ENCODE measurements at places on chromosomes 1 and 21.

- no peak for DNase-seq
Observed at GRCh38 chr1:177329871-177330270, 159.1 kb downstream of the BRINP2 start.

DNA sequence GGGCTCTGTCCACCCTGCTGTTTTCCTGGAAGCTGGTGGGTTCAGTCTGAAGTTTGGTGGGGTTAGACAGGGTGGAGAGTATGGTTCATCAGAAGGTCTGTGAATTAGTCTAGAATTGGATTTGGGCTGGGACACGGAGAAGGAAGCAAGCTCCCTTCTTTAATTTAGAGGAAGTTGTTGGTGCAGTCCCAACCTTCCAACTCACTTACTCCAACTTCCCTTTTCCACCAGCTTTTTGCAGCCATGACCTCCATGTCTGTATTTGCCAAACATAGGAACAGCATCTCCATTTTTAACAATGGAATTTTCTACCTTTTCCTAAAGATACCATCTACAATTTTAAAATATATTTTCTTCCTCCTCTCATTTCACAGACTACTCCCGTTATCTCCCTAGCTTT, 28.5 kb upstream of the PRELP start:
- no peak for DNase-seq

DNA sequence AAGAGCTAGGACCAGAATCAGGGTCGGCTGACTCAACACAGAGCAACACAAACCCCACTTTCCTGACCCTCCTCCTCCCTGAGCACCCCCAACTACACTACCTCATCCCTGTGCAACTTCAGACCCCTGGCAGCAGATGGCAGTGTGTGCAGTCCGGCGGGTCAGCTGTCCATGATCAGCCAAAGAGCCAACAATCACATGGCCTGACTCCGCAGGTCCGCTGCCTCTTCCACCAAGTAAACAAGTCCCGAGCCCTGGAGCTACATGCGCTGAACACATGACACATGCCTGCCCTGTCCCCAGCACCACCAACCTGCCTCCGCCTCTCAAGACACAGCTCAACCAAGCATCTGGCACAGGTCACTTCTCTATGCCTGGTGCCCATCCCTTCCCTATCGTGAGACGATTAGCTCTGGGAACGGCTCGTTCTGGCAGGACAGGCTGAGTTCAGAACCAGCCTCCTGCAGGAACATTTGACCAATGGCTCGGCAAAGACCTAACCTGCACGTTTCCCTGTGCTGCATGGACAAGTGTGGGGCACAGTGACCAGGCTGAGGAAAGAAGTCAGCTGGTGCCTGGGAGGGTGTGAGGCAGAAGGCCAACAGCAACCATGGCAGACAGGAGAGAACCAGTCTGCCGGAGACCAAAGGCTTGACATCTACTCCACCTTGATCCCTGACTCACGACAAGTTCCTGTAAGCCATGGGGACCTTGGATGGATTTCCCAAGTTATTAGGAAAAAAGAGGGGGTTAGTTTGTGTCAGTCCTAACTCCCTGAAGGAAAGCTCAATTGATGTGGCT, 60.3 kb downstream of the CD46 start:
- no peak for DNase-seq

DNA sequence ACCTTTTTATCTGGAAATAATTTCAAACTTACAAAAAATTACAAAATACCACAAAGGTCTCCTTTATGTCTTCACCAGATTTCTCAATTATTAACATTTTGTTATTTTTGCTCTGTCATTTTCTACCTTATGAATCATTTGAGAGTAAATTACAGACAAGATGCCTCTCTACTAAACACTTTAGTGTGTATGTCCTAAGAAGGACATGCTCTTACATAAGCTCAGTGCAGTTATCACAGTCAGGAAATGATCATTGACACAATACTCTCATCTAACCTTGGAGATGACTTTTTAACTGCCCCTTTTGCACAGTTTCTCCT, 378.9 kb upstream of the RUNX1 start:
- DNase-seq, result no peak

GRCh38 chr1:155974208-155975115, 3.9 kb downstream of the ARHGEF2 start:
- no peak for DNase-seq

DNA sequence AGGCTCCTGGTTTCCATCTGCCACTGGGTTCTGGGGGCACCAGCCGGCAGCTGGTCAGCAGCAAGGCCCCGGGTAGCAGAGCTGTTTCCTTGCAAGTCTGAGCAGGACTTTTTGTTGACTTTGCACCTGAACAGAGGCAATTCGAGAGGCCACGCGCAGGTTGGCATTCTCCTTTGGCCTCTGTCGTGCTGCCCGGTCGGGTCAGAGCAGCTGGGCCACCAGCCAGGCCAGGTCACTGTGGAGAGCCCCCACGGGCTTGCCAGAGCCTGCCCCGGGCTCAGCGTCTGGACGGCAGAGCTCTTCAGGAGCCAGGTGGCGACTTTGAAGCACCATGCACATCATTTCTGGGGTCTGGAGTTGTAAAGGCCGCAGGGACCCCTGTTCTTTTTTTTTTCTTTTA, 28.4 kb upstream of the TMEM52 start:
- no peak for DNase-seq

GRCh38 chr1:111603979-111604378, 15.6 kb upstream of the RAP1A start:
- DNase-seq, result no peak

DNA sequence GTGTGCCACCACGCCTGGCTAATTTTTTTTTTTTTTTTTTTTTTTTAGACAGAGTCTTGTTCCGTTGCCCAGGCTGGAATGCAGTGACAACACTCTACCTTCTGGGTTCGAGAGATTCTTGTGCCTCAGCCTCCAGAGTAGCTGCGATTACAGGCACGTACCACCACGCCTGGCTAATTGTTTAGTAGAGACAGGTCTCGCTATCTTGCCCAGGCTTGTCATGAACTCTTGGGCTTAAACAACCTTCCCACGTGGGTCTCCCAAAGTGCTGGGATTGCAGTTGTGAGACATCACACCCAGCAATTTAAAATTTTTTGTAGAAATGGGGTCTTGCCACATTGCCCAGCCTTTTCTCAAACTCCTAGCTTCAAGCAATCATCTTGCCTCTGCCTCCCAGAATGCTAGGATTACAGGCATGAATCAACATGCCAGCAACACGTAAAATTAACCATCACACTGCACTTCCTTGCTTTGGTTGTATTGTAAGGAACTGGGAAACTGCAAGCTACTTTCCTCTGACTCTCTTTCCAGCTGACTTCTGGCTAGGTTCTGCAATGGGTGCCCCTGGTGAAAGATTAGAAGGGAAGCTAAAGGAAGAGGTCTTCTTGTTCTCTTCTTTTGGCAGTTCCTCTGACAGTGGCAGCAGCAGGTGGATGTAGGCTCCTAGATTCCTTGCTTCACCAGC, 13.9 kb upstream of the IL6R start:
- DNase-seq, result no peak

- DNase-seq, result no peak
Observed at GRCh38 chr21:14878971-14879370, 185.8 kb downstream of the NRIP1 start.

DNA sequence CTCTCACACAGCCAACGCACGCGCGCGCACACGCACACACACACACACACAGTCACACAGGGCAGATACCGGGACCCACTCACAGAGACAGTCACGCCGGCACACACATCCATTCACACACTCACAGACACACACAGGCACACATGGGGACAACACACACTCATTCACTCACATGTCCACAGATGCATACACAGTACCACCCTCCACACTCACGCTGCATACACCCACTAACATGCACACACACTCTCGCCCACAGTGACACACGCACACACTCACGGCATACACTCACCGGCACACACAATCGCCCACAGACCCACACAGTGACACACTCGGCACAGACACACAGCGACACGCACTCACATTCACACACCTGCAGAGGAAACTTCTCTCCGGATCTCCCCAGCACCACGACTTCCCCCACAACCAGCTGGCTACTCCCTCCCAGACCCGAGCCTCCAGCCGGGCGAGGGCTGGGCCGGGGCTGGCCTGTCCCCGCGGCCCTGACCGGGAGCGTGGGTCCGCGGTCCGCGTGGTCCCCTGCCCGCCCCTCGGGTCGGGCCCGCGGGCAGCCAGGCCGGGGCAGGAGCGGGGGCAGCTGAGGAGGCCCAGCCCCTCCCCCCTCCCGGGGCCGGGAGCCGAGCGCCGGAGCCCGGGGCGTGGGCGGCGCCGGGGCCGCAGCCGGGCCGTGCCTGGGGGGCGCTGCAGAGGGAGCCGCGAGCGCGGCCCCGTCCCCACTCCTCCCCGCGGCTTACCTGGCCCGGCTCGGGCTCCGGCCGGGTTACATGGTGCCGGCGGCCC, 552 bp downstream of the DLGAP3 start:
- no peak for DNase-seq

- no peak for DNase-seq
Observed at GRCh38 chr1:195981448-195982139, 626.6 kb downstream of the KCNT2 start.

GRCh38 chr1:179719272-179719671, 23.8 kb upstream of the FAM163A start:
- no peak for DNase-seq

- DNase-seq, result no peak
Observed at GRCh38 chr1:178768423-178768822, 43.4 kb downstream of the RALGPS2 start.

GRCh38 chr1:17979815-17980214, 127.8 kb upstream of the IGSF21 start:
- DNase-seq, result no peak

DNA sequence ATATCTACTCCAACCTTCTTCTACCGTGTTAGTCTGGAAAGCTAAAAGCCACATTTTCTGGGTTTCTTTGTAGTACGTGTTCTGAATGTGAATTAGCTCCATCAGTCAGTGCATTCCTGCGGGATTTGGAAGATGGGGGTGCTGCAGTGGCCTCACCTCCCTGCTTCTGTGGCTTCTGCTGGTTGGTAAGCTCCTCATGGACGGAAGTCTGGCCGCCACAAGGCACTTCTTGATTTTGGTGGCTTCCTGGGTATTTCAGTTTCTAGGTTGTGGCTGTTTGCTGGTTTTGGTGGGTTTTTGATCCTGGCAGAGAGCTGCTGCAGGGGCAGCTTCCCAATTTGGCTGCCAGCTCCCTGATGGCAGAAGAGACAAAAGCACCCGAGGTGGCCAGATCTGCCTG, 20.9 kb upstream of the TACSTD2 start:
- DNase-seq, result no peak

GRCh38 chr1:221810406-221810805, 68.5 kb upstream of the DUSP10 start:
- DNase-seq, result no peak

DNA sequence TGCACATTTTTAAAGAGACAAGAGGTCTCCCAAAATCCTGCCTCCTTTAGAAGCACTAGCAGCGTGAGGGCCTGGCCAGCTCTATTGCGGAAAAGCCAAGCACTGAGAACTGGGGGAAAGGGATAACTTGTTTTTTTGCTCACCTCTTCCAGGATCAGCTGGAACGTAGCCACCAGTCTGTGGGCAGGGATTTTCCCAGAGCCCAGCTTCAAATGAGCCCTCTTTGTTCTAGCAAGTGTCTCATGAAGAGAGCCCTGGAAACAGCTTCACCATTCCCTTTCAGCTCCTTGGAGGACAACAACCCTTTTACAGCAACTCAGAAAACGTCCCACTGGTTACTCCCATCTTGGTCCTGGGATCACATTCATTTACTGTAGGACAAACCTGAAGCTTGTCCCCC, 195.4 kb downstream of the LMX1A start:
- DNase-seq, result no peak

GRCh38 chr1:90834886-90835660, 118.0 kb upstream of the BARHL2 start:
- no peak for DNase-seq

- peak; percentile 23 for DNase-seq
Observed at GRCh38 chr1:89516055-89516454, 8.6 kb upstream of the LRRC8B start.

DNA sequence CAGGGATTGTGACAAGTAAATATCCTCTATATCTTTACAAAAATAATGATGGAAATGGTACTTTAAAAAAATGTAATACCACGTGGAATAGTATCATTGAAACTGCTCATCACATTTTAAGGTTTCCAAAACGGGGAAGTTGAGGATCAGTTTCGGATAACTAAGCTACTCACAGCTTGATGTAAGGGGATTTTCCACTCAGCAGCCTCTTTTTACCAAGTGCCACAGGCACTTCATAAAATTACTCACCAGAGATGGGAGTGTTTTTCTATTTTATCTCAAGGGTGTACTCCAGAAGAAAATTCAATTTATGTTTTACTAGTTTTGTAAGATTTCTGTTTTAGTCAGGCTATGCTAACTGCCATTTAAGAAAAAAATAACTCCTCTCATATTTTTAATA, 91.7 kb downstream of the TPR start:
- no peak for DNase-seq

DNA sequence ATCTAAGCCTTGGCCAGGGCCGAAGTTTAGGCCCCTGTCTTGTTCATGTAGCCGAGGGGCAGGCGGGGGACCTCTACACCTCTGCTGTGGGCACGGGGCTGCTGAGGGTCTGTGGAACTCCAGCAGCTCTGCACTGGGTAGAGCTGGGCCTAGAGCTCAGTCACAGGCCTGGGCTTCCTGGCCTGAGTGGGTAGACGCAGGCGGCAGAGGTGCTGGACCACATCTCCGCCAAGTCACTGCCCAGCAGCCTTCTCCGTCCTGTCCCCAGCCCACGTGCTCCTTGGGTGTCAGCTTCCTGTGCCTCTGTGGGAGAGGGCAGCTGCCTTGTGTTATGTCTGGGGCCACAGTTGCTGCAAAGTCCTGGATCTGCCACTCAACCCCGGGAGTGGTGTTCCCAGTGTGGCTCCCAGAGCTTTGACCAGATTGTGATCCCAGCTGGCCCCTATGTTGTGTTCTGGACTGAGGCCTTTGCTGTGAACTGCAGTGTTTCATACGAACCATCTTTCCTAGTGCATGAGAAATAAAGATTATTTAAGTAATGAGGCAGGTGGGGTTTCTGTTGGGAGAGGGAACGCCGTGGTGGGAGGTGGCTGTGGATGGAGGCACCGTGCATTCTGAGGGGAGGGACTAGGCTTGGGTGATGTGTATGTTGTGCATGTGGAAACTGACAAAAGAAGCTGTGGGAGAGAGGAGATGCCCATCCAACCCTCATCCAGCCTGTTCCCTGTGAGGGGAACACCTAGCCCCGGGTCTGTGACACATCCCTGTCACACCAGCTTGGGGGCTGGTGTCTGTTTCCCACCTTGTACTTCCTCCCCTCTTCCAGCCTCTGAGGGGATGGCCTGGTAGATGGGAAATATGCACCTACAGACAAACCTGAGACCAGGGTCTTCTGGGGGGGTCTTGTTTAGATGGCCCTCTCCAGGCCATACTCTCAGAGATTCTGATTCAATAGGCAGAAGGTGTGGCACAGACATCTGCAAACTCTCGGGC, 12.2 kb downstream of the AMPD2 start:
- DNase-seq, result no peak

GRCh38 chr1:43405219-43405875, 15.6 kb downstream of the SZT2 start:
- no peak for DNase-seq
